Iris pigment epithelial cell (primary cell): ENCODE measurements at places on chromosomes 11 and 22.

DNA sequence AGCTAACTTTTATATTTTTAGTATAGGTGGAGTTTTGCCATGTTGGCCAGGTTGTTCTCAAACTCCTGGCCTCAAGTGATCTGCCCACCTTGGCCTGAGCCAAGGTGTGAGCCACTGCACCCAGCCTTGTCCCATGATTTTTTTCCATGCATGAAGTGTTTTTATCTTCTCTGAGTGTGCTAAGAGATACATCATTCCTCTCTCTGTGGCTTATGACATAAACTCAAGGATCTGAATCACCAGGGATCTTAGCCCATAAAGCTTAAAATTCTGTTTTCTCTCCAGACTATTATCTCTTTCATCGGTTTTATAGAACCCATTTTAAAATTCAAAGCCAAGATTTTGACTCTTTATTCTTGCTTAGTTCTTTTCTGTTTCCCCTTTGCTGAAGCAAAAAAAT lies 48.4 kb upstream of the C11orf58 start:
- no peak for DNase-seq

GRCh38 chr11:113567867-113568544 lies 92.8 kb upstream of the DRD2 start:
- DNase-seq = no peak

GRCh38 chr22:46052331-46052771 lies 75.4 kb upstream of the WNT7B start:
- no peak for DNase-seq

DNA sequence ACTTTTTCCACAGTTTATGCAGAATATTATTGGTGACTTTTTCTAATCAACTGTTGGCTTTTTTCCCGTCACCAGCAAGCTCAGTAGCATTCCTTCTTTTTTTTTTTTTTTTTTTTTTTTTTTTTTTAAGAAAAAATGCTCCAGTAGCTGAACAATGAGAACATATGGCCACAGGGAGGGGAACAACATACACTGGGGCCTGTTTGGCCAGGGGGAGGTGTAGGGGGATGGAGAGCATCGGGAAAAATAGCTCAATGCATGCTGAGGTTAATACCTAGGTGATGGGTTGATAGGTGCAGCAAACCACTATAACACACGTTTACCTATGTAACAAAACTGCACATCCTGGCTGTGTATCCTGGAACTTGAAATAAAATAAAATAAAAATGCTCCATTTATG lies 82.5 kb downstream of the ARHGAP42 start:
- DNase-seq = no peak

DNA sequence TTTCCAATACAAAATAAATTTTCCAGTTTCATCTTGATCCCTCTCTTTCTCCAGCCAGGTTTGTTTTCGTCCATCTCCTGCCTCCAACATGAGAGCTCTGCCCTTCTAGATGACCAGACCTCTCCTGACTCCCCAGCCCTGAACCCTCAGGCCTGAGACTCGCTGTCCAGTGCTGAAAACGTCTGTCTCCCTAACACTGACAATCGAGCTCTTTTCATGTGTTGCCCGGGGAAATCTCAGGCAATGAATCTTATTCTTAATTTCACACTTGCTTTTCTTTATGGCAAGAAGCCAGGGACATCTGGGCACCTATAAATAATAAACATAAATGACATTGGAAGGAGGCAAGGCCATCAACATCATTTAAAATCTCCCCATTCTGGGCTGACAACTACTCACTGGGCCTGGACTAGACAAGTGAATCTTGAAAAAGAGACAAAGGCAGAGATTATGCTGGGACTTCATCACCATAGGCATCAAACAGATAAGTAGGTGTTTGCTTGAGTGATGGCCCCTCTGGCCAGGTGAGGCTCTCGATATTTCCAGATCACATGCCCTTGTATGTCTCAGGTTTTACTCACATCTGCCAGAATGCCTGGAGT lies 274.5 kb upstream of the B3GAT1 start:
- DNase-seq = no peak

DNA sequence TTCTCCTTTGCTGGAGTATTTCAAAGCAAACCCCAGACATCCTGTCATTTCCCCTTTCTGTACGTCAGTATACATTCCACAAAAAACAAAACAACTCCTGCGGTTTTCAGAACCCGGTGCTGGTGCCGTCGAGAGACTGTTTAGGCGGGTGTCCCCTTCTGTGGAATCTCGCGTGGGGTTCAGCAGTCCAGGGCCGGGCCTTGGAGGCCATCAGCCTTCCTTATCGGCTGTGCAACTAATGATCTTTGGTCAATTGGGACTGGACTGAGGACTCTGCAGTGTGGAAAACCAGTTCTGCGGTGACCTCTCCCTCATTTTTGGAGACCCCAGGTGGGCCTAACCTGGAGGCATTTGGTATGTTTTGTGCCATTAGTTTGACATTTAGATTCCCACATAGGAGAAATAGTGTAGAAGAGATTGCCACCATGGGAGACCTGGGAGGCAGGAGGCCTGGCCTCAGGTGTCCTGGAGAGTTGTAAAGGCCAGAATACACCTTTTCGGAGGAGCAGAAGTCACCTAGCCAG lies 84.4 kb downstream of the TBC1D22A start:
- peak; percentile 28 for DNase-seq

- DNase-seq = peak; percentile 47
Observed at GRCh38 chr11:84993386-84993785, 633.8 kb downstream of the DLG2 start.

DNA sequence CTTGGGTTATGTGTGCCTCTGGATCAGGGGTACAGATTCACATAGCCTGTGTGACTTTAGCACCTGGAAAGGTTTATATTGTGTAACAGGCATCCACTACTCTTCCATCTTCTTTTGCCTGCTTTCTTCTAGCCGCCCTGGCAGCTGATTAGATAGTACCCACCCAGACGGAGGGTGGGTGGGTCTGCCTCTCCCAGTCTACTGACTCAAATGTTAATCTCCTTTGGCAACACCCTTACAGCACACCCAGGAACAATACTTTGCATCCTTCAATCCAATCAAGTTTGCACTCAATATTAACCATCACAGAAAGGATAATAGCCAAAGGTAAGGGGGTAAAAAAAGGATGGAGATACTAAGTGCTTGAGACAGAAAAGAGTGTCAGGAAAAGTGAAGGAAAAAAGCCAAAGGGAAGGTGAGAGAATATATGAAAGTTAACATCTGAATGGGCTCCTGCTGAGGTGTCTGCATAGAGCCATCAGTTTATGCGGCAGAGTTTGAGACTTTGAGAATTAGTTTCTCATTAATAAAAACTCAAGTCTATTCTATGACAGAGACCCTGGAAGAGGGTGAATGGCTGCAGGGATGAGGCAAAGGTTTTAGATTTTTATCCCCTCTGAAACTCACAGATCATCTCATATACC lies 2.6 kb upstream of the OR51B6 start:
- DNase-seq = no peak

DNA sequence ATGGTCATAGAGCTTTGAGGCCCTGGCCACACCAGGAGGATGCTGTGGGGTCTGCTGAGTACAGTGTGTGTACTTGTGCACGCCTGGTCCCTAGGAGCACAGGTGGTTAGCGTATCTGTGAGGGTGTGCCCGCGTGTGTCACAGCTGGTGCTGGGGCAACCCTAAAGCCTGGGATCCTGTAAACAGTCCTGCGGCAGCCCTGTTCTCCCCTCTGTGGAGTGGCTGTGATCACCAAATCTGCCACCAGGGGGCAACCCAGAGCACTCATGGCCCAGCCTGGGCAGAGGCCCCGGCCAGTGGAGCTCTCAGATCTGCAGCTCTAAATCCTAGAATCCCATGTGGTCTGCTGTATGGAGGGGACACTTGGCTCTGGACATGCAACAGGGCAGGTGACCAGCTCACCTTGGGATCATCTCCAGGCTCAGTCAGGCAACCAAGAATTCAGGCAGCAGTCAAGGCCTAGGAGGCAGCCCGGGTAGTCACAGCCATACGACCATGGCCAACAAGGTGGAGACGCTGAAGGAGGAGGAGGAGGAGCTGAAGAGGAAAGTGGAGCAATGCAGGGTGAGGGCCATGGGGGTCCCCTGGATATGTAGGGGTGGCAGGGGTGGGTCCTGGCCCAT lies 3.9 kb downstream of the SH3BP1 start:
- DNase-seq = peak; percentile 55

DNA sequence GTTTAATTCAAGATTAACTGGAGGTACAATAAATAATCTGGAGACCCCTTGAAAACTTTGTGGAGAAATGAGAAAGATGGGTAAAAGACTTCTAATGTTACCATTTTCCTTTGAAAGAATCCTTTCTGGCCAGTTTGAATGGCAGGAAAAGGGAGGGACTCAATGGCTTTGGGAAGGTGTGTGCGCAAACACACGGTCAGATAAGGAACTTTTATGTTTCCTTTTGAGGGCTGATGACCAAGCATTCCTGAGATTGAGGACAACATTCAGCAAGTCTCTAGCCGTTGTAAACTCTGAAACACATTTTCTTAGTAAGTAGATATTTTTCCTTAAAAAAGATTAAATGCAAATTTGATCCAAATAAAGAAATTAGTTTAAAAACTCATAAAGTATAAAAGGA lies 909.7 kb upstream of the TENM4 start:
- DNase-seq = no peak
